Astrocyte of the spinal cord (primary cell): ENCODE measurements at places on chromosomes 4 and X.

DNA sequence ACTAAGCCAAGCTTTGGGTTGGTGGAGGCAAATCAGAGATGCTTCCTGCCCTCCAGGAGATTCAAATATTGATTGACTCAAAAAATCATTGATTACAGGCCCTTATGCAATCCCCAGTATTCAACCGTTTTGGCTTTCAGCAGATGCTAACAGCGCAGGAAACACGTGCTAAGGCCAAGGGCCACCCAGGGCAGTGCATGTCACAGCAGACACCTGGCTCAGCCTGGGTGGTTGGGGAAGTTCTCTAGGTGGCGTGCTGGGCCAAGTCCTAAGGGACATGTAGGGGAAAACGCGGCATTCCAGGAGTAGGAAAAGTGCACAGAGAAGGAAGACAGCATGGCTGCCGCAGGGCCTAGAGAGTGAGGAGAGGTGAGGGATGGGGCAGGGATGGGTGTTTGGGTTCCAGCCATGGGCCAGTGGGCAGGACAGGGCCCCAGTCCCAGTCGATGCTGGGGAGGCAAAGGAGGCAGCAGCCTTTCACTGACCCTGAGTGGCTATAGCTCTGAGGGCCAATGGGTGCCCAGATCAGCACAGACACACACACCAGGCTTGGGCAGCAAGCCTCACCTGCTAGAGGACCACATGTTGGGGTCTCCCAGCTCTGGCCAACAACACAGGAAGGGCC is 239.1 kb downstream of the EVC2 start:
- DNase-seq, result no peak

DNA sequence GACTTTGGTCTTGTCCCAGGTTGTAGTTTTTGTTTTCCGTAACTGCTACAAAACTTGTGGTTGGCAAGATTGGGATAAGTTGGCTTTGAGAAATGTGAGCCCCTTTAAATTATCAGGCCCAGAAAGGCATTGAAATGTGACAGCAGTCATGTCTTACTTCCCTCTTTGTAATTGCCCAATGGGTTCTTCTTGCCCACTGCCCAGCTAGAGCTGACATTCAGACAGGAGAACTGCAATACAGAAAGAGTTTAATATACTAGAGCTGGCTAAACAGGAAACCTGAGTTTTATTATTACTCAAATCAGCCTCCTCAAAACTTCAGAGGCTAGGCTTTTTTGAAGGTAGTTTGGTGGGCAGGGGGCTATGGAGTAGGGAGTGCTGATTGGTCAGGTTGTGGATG is 288.3 kb downstream of the ZNF674 start:
- DNase-seq, result no peak

DNA sequence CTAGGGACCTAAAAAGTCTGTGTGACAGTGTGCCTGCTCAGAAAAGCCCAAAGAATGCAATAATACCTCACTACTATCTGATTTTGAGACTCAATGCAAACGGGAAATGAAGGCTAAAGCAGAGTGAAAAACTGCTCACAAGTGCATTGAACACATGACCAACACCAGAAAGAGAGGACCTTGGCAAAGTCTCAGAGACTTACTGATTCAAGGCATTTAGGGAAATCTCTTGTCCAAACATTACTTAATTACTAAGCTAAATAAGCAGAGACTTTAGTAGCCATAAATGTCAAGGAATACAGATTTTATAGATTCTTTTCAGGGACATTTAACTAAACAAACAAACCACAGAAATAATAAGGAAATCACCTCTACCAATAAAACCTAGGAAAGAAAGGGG is 916.0 kb downstream of the FSTL5 start:
- DNase-seq, result peak; percentile 56

DNA sequence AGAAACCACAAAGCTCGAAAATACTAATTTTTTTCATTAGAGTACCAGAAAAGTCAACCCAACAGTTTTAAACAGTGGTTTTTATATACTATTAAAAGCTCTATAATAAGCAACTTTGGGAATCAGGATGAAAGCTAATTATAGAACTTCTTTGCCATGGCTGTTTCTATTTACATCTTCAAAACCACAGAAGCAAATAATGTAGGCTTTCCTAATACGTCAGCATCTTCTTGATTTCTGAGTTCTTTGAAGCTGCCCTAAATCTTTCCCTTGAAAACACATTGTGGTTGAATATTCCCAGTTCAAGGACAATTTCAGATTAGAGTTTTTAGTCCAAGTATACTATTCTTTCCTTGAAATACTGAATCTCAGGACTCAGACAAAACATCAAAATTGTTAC is 460.2 kb upstream of the FAT1 start:
- no peak for DNase-seq

DNA sequence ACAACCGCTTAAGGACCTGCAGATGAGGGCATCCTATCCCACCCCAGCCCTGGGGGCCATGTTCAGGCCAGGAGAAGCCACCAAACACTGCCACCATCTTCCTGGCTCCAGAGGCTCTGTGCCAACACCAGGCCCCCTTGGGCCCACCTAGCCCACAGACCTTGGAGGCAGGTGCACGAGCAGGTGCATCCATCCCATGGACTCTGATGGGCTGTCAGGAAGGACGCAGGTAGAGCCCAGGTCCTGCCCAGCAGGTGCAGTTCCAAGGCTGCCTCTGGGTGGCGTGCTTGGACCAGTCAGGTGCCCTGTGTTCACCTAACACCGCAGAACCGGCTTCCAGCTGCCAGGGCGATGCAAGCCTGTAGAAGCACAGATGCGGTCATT is 22.8 kb upstream of the PDE6B start:
- DNase-seq, result no peak

DNA sequence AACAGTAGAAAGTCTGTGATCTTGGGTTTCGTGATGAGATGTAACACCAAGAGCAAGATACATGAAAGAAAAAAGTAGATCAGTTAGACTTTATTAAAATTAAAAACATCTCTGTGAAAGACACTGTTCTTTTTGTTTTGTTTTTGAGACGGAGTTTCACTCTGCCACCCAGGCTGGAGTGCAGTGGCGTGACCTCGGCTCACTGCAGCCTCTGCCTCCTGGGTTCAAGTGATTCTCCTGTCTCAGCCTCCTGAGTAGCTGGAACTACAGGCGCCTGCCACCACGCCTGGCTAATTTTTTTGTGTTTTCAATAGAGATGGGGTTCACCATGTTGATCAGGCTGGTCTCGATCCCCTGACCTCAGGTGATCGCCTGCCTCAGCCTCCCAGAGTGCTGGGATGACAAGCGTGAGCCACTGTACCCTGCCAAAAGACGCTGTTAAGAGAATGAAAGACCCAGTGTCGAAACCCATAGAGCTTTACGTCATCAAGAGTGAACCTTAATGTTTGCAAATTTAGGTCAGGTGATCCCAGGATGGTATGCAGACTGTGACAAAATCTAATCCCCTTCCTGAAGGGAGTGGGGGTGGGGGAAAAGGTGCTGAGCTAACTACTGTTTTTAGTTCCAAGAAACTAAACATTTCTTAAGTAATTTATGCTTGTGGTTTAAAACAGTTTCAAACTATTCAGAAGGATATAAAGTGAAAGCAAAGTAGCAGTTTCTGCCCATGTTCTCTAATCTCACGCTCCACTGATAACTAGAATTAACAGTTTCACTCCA is 8.0 kb downstream of the OFD1 start:
- DNase-seq, result no peak

DNA sequence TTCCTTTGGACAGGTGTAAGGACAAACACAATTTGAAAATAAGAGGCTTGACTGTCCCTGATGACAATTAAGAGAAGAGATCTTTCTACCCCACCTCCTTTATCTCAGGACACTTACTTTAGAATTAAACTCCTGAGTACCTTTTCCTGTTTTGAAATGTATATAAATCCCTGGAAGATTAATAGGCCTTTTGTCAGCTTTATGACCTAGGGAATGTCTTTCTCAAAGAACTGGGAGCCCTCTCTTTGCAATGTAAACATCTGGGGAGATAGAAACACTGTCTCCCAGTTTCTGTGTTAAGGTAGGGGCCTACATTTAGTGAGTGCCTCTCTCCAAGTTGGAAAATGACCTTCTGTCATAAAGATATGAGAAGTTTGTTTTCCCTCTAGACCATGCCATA is 31.7 kb downstream of the AGA start:
- no peak for DNase-seq

DNA sequence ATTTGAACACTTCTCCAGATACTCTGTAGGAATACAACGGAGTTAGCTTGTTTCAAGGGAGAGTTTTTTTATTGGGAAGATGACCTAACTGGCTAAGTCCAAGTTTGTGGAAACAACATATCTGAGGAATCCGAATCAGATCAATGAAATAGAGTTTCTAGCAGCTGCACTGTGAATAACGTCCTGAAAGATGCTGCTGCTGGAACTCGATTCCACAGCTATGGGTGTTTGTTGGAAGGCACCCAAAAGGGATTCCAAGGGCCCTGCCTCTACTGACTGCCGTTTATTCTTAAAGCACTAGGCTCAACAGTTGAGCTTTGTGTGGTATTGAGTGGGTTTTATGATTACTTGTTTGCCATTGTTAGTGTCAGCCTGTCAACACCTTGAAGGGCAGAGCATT is 6.6 kb upstream of the GBA3 start:
- peak; percentile 10 for DNase-seq

DNA sequence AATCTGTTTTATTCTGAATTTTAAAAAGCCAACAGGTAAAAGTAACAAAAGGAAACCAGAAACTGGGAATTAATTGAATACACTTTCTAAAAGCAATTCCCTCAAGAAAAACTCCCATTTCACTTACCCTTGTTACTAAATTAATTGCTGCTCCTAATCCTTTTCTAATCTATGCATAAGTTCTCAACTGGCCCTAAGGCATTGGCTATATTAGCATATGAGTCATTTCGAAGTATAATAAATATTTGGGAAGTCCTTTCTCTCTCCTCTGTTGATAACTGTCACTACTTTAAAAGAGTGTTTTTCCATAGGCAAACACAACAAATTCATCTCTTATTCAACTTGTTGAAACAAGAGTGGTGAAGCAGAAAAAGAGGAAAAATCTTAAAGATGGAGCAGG is 486.5 kb upstream of the HTR2C start:
- DNase-seq, result no peak

DNA sequence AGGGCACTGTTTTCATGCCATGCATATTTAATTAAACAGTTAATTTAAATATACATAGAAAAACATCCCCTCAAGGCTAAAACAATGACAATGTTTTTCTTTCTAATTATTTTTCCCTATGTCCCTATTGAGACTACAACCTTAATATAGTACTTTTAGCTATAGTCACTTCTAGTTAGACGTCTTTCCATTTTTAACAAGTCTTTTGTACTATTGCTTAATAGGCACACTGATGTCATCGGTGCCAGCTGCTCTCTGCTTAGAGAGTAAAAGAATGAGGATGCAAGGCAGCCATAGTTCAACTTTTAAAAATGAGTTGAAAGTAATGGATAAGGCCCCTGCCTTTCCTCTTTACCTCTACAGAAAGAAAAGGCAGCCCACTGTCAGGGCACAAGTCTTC is 191.1 kb downstream of the KCTD8 start:
- DNase-seq, result no peak

DNA sequence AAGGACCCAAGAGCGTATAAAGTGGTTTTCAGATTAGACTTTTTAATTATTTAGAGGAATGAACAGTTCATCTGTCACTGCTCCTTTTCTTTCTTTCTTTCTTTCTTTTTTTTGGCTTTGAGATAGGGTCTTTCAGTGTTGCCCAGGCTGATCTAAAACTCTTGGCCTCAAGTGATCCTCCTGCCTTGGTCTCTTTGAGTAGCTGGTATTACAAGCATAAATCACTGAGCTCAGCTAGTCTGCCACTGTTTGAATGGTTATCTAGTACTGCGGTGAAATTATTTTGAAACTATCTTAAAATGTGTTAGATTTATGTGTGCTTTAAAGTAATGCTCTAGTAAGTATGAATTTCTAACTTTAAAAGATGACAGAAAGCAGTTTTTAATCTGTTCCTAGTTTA is 6.5 kb upstream of the FRYL start:
- DNase-seq, result no peak

DNA sequence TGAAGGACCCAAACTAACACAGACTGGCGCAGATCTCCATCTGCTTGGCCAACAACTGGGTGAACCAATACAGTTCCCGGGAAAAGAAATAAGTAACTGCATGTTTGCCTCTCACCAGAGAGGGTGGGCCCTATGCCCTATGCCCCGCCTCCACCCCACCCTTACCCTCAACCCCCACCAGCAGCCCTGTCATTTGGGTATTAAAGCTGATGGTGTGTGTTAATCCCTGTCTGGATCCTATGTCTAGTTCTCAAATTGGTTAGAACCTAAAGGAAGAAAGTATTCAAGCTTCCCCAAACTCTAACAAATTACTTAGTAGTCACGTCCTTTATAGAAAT is 19.0 kb downstream of the SMPX start:
- DNase-seq, result no peak

- no peak for DNase-seq
These were observed 35.1 kb upstream of the TACR3 start for GRCh38 chr4:103754844-103755243.

DNA sequence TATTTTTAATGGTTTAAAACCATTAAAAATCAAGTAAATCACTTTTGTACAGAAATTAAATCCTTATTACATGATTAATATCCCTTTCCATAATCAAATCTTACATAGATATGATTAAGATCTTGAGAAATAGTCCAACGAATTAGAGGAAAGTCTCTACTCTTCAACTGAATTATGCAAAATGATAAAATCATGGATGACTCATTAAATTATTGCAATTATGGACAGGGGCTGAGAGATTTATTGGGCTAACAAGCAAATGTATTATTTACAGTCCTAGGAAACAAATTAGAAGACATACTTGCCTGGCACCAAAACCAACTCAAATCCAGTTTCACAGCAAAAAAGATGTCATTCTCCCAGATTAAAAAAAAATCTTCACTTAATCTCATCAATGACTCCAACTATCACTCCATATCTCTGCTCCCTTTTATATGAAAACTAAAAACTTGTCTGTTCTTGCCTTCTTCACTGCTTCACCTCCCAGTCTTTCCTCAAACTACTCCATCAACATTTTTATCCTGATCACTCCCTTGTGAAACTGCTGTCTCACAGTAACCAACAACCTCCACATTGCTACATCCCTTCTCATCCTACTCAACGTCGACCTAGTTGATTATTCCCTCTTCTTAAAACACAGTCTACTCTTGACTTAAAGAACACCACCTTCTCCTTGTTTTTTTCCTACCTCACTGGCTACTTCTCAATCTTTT is 18.4 kb upstream of the DDX60 start:
- DNase-seq, result no peak

- DNase-seq, result no peak
These were observed 244.7 kb downstream of the PALLD start for GRCh38 chr4:168741281-168742173.

DNA sequence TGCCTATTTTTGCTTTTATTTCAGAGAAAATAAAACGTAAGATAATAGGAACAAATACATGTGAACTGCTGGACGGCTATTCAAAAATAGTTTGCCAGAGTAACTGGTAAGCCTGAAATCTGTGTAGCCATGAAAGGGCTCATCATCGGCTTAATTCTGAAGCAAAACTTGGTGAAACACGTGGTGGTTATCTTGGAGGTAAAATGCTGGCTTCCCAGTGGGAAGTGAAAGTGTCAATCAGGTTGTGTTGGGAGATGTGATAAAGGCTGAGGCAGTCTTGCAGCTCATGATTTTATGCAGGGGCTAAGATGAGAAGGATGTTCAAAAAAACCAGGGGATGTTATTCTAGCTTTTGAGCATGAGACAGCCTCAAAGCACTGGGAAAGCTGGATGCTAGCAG is 36.1 kb upstream of the TLR2 start:
- no peak for DNase-seq
